ENCODE measurements at places on chromosomes 12 and 14.

GRCh38 chr12:17652436-17652835 is 437.6 kb downstream of the RERGL start:
- no peak for DNase-seq

- no peak for DNase-seq
Observed at GRCh38 chr14:81208489-81208888, 12.3 kb downstream of the GTF2A1 start.

DNA sequence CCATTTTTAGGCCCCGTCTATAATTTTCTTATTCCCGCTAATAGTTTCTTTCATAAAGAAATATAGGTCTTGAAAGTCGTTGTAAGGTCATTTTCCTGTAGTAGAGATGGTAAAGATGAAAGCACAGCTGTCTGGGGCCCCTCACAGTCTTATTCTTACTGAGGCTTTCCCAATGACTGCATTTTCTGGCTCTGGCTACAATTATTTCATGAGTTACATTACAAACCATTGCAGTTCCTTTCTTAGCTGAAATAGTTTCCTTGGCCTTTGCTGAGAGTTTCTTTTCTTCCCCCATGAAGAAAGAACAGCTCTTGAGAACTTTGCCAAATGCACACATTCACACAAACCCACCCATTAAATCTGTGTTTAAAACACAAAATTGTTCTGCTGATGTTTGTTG is 113.0 kb downstream of the DYRK2 start:
- no peak for DNase-seq

GRCh38 chr12:124150168-124150567 is 144.7 kb upstream of the RFLNA start:
- no peak for DNase-seq

- no peak for DNase-seq
Observed at GRCh38 chr12:3647504-3647903, 105.4 kb downstream of the CRACR2A start.

Measured in naive thymus-derived CD8-positive, alpha-beta T cell (primary cell).